PC-3 (cell line): ENCODE measurements at places on chromosomes 1 and 21.

- no peak for DNase-seq
Measured at GRCh38 chr1:42952303-42953001, 6.2 kb downstream of the SLC2A1 start.

DNA sequence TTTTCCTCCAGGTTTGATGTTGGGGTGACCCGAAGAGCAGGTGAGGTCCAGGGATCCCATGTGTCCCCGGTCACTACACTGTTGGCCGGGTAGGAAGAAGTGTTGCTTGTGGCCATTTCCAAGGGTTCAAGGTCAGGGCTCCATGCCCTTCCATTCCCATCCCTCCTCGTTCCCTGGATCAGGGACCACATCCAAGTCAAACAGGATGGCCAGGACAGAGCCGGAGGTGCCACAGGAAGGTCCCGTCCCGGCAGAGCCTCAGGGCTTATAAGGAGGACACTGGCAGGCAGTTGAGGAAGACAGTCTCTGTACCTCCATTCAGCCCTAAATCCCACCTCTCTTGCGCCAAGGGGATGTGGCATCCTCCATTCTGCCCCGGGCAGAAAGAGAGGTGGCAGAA is 22.0 kb upstream of the FAM131C start:
- no peak for DNase-seq

DNA sequence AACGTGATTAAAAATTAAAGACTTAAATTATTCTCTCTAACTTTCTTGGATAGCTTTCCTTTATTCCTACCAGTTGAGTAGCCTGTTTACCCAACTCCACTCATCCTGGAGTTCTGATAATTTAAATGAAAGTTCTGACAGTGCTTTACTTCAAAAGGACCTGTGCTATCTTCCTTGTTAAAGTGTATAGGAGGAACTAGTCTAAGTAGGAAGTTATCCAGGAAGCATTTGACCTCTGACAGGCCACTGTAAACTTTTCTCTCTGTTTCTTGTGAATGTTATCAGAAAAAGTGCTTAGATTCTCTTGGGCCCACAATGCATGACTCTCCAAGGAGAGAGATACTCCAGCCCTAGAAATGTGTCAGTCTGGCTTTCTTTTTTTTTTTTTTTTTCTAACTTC is 9.2 kb downstream of the UAP1 start:
- DNase-seq, result no peak

DNA sequence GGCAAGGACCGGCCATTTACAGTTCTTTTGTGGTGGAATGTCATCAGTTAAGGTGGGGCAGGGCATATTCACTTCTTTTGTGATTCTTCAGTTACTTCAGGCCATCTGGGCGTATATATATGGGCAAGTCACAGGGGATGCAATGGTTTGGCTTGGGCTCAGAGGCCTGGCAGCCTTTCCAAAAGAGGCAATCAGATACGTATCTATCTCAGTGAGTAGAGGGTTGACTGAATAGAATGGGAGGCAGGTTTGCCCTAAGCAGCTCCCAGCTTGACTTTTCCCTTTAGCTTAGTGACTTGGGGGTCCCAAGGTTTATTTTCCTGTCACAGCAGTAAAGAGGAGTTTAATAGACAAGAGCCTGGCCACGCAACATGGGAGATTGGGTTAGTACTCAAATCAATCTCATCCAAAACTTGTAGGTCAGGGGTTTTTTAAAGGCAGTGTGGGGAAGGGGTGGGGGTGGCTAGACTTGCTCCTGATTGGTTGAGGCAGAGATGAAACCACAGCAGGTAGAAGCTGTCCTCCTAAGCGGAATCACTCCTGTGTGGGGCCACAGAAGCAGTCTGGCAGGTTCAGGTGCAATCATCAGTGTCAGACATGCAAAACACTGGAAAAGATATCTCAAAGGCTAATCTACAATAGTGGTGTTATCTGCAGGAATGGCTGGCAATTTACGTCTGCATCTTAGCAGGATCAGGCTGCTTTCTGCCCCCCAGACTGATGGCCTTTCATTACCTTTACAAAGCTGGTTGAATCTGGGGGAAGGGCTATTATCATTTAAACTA is 112.9 kb downstream of the TLR5 start:
- no peak for DNase-seq

DNA sequence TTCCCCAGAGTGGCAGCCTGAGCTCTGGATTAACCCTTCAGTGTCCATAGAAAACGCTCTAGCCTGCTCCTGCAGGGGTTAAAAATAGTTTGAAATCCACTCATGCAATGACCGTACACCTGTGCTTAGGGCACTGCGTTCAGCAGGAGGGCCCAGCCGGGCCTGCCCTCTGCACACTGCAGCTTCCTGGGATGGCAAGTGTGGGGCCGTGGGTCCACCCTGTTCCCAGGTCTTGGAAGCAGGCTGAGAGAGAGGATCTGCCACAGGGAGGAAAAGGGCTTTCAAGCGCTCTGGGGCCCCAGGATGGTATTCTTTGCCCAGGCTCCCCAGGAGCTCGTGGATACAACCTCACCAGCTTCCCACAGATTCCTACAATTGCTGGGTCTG is 1.5 kb upstream of the S100B start:
- DNase-seq, result no peak

DNA sequence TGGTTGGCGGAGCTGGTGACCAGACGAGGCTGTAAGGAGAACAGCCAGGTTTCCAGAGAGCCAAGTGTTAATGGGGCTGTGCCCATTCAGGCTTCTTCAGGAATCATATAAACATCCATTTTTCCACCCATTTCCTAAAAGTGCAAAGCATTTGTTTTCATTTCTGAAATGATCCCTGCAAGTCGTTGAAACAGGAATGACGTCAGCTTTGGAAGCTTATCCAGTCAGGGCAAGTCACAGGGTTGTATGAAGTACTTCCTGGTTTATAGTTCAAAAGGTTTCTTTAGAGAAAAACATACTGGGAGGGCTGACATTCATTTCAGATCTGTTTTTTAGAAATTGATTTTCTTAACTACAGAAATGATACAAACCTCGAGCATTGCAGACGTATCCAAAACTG is 29.2 kb downstream of the IGSF5 start:
- no peak for DNase-seq

GRCh38 chr1:220335668-220336067 is 63.4 kb upstream of the RAB3GAP2 start:
- peak; percentile 42 for DNase-seq

DNA sequence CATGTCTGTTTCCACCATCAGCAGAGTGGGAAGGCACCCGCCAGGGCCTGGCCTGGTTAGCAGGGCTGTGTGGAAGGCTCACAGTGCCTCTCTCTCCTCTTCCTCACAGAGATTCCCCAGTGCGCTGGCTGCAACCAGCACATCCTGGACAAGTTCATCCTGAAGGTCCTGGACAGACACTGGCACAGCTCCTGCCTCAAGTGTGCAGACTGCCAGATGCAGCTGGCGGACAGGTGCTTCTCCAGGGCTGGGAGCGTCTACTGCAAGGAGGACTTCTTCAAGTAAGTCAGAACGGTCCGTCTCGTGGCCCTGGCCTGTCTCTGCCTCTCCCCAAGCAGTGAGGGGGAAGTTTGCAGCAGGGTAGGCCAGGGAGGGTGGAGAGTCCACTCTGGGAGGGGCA is 18.1 kb downstream of the LHX4 start:
- DNase-seq, result no peak

GRCh38 chr1:74842726-74843125 is 109.8 kb downstream of the TYW3 start:
- DNase-seq, result no peak

DNA sequence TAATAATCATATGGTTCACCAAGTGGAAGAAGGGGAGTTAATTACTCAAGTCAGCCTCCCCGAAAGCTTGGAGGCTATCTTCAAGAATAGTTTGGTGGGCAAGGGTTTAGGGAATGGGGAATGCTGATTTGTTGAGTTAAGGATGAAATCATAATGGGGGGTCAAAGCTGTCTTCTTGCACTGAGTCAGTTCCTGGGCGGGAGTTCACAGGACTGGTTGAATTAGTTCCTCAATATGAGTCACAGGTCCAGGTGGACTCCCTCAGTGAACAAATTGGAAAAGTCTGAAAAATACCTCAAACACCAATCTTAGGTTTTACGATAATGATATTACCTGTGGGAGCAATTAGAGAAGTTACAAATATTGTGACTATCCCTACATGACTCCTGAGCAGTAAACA is 115.2 kb upstream of the COA6 start:
- DNase-seq, result peak; percentile 45

DNA sequence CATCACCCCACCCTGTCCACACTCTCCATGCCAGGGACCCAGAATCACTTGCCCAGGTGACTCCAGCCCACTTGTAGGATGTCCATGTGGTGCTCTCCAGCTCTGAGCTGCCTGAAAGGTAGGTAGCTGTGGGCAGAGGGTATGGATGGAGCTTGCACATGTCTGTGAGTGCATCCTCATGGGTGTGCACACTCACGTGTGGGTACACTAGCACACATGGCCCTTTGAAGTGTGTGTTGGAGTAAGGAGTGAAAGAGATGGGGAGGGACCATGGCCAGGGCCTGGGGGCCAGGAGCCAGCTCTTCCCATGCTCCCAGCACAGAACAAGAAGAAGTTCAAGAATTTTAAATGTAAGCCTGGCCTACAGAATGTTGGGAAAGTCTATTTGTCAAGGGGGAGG is 50.2 kb downstream of the CCDC185 start:
- DNase-seq, result no peak

GRCh38 chr1:6154525-6155319 is 25.4 kb downstream of the CHD5 start:
- no peak for DNase-seq
